Breast epithelium (tissue), 4 donors: ENCODE measurements at places on chromosomes 5 and 9. TPM values are rescaled to one million over a fixed set of nuclear protein-coding genes. Genes with fewer than 3 reads are reported as not detected.

PDE6A gene
- total RNA-seq, result 0.15 TPM

SLC36A3 gene
- not detected for total RNA-seq

NR4A3 gene
- total RNA-seq, result 1.3 TPM

FOXD4L6 gene
- 0.15 TPM for total RNA-seq

NOXA1 gene
- 2.9 TPM for total RNA-seq

PCAT7 gene
- not detected for total RNA-seq

FAM174A gene
- total RNA-seq, result 32.3 TPM

DAB2IP gene
- total RNA-seq, result 55.8 TPM

IL5 gene
- total RNA-seq, result not detected

IL31RA gene
- not detected for total RNA-seq

PPP2R2B gene
- 1.8 TPM for total RNA-seq

DUSP1 gene
- total RNA-seq, result 752 TPM

SH3GL2 gene
- total RNA-seq, result 0.16 TPM

IFNA2 gene
- total RNA-seq, result not detected

LCN15 gene
- not detected for total RNA-seq

FGD3 gene
- total RNA-seq, result 10.4 TPM
